H1 (cell line): ENCODE measurements at places on chromosomes 16 and 17. TPM values are rescaled to one million over a fixed set of nuclear protein-coding genes. Genes with fewer than 3 reads are reported as not detected.

The RNF157 gene
- 16.7 and 20.2 TPM in 2 replicates for polyA plus RNA-seq

The DDX19B gene
- 36.5 and 40.5 TPM in 2 replicates for polyA plus RNA-seq

The LPO gene
- polyA plus RNA-seq, result 0.38 and 0.46 TPM in 2 replicates

DNA sequence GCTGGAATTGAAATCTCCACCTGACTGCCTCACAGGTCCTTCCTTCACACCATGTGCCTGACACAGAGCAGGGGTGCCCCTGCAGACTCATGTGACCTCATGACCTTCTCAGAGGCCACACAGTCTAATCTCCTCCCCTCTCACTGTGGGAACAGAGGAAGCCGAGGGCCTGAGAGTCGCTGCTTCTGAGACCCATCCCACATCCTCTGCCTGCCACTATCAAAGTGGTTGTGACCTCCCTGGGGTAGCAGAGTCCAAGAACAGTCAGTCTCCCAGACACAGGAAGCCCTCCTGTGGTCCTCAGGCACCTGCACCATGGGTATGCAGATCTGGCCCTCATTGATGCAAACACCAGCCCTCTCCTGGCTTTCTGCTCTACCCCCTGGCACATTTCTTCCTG is 78.5 kb downstream of the RAB11FIP4 start:
- H3K27me3 ChIP-seq, result no peaks in the 10 kb centered on the region
- H3K4me3 ChIP-seq, result no peak overlapping the region
- H3K36me3 ChIP-seq, result no peaks in the 10 kb centered on the region
- DNase-seq, result peak; percentile 59
- H3K4me1 ChIP-seq, result peaks cover 34% of the 10 kb centered on the region
- H3K27ac ChIP-seq, result no peak overlapping the region
